ENCODE measurements at places on chromosomes 3 and 15. TPM values are rescaled to one million over a fixed set of nuclear protein-coding genes. Genes with fewer than 3 reads are reported as not detected.

- DNase-seq: no peak
These were observed 88.3 kb upstream of the CTNNB1 start for GRCh38 chr3:41111011-41111410.

DNA sequence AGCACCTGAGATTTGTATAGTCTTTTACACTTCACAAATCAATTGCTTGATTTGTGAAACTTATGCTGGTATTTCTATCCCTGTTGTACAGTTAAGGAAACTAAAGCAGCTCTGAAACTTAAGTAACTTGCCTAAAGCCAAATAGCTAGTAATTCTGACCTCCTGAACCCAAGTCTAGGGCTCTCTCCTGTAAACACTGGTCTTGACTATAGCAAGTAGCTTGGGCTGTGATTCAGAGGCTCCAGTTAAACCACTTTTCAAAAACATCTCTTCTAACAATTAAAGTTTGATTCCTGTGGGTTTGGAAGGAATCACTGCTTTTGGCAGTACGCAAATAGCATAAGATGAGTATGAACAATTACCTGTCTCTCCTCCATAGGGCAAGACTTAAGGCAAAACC is 18.5 kb upstream of the CMTM8 start:
- no peak for DNase-seq

- no peak for DNase-seq
These were observed 221.1 kb upstream of the TLE3 start for GRCh38 chr15:70318594-70319465.

Gene RTP3
- total RNA-seq: not detected

- DNase-seq: no peak
These were observed 187.9 kb upstream of the LPP start for GRCh38 chr3:187966096-187966495.

- peak; percentile 68 for DNase-seq
These were observed 383.0 kb downstream of the TBL1XR1 start for GRCh38 chr3:176814285-176814684.

DNA sequence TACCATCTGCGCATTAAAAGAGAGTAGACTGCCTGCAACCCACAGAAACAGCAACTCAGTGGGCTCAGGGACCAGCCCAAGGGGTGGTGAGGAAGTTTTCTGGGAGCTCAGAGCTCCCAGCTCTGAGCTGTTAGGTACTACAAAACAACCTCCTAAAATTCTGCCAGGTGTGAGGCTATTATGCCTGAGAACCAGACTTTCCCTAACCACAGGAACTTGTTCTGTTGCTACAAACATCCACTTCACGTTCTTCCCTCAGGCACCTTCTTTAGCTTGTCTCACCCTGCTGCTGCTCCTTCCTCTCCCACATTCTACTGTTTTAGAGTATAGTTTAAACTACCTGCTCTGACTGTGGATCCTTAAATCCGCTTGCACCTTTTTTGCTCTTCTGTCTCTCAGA is 399.4 kb downstream of the ROBO1 start:
- no peak for DNase-seq

Gene PAK6
- 10.1 TPM for total RNA-seq

GRCh38 chr15:27993996-27994780 is 104.9 kb downstream of the OCA2 start:
- no peak for DNase-seq

Gene BCHE
- total RNA-seq: 5.5 TPM

DNA sequence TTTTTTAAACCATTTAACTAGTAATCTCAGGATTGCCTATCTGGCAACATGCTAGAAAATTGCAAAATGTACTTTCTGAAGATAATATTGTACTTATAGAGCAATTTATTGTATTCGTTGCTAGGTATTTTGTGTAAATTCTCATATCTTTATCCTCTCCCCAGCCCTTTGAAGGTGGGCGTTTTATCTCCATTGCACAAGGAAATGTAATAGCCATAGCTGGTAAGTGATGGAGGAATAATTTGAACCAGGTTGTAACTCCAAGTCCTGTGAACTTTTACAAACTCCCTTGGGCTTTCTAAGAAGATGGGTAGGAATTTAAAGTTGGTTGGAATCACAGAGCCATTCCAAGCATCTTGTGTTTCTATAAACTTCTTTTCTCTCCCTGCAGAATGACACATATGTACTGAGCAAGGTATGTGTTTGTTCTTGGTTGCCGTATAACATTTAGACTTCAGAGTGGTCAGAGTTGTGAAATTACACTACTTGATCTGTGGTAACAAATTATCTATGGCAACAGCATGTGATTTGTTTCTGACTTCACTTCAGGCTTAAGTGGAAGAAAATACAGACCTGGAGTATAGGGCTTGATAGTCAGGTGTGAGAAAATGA is 170.9 kb downstream of the AKAP13 start:
- DNase-seq: no peak

Gene CEP97
- total RNA-seq: 7.3 TPM

DNA sequence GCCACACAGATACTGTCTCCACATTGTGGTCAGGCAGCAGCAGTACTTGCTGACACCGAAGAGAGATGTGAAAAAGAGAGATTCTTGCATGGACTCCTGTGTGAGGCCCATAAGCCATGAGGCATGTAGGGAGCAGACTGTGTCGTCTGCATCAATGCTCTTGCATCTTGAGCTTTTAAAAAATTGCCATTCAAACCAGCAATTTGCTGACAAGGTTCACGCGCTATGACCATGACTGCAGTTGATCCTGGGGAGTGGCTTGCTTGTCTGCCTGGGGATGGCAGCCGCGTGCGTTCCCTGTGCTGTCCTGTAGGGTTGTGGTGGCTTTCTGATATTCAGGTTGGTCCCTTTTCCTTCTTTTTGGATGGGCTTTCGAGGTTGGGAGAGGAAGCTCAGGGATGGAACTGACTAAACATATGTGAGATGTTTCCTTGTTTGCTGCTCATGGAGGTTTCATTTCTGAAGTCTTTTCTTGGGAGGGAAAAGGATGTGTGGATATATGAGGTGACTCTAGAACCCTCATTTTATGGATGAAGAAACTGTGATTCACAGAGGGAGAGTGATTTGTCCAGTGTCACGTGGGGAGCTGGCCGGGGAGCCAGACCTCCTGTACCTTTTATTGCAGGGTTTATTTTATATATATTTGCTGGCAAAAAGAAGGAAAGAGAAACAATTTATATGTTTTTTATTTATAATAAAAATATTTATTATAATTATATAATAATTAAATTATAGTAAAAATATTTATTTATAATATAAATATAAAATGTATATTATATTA is 48.6 kb downstream of the LPP start:
- DNase-seq: no peak

DNA sequence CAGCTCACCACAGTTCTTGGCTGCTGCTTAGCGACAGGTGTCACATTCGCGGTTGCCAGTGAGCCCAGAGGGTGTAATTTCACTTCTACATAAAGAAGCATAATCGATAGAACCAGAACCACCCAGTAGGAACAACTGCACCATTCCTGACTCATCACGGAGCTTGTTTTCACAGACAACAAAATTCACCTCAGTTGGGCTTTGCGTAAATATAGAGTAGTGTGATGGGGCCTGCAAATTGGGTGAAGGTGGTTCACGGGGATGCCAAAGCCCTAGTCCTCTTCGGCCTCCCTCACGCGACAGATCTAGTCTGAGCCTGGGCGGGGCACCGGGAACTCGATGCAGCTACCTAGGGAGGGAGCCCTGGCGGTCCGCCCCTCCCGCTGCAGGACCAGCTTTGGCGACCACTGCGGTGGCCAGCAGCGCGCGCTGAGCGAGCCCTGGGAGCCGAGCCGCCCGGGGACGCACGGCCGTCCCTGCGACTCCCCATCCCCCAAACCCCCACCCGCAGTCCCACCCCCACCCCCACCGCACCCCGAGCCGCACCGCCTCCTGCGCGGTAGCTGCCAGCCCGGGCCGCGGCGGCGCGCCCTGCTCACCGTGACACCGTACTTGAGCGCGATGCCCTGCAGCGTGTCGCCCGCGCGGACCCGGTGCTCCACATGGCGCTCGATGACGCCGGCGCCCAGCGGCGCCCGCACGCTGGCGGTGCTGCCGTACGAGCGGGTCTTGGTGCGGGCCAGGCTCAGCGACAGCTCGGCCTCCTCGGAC is 519 bp downstream of the LYSMD2 start:
- DNase-seq: peak; percentile 79

- no peak for DNase-seq
These were observed 29.6 kb downstream of the SLC6A1 start for GRCh38 chr3:11022115-11022514.

Gene ZNF770
- total RNA-seq: 45.3 TPM

- DNase-seq: no peak
These were observed 78.1 kb upstream of the EOMES start for GRCh38 chr3:27800261-27800660.

GRCh38 chr3:14412831-14413380 is 10.5 kb downstream of the SLC6A6 start:
- DNase-seq: no peak

- no peak for DNase-seq
These were observed 39.8 kb downstream of the CCDC33 start for GRCh38 chr15:74275957-74276356.

DNA sequence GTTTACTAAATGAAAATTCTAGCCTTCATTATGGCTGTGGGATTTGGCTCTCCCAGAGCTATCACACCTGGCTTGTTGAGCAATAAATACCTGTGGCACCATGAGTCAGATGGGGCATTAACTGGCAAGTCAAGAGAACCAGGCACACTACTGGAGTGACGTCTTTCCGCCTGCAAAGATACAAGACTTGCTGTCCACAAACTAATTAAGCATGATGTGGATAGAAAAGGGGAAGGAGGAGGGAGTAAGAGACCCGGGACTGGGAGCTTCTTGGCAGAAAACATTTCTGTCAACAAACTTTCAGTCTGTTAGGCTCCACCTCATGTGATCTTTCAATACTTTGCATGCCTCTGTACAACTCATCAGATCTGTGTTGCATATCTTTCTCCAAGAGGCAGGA is 56.5 kb downstream of the CLDN1 start:
- no peak for DNase-seq

DNA sequence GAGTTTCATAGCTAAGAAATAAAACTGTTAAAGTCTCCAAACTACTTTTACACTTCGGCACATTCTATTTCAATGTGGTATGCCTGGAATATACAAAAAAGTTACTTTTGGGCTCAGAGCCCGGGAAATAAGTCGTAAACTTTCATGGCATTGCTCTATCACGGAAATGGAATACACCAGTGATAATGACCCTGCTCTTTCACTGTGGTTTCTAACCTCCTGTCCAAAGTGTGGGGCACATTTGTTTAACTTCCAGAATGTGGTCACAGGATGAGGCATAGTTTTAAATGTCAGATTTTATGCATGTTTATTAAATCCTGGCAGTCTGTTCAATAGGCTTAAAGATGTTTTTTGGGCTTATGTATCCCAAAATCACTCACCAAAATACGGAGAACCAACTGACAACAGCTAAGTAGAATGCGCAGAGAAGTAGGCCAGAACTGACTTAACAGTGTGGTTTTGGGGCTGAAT is 5.1 kb downstream of the CXCR6 start:
- no peak for DNase-seq

DNA sequence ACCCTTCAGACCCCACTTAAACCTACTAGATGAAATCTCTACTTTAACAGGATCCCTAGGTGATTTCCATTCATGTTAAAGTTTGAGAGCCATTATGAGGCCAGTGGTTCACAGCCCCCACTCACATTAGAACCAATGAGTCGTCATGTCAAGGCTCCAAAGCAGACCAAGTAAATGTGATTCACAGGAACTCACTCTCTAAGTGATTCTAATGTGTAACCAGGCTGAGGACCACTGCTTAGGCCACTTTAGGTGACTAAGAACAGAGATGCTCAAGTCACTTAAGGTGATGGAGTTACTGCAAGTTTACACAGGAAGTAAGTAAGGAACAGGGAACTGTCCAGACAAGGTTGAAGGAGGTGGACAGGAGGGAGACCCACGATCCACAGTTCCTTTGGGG is 7.7 kb downstream of the GALNT15 start:
- no peak for DNase-seq

Gene NRROS
- 3.1 TPM for total RNA-seq

GRCh38 chr3:98784666-98785600 is 21.8 kb downstream of the ST3GAL6 start:
- no peak for DNase-seq

- no peak for DNase-seq
These were observed 29.9 kb downstream of the CRABP1 start for GRCh38 chr15:78370013-78370412.

- DNase-seq: no peak
These were observed 147.6 kb downstream of the TIGIT start for GRCh38 chr3:114441386-114441785.

DNA sequence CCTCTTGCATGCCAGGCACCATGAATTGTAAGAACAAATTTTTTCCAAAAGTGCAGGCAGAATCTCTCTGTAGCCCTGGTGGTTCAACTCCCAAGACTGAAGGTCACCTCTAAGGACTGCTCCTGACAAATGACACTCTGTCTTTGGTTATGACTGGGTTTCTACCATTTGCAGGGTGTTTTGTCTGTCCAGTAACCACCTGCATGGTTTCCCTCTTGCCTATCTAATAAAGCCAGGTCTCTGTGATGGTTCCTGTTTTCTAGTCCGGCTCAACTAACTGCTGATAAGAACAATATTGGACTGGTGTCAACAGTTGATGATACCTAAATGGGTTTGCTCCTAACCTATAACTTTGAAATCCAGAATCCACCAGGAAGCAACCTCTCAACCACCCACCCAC is 43.7 kb downstream of the ATP8B4 start:
- DNase-seq: no peak

GRCh38 chr3:177196008-177196455 is 1.2 kb downstream of the TBL1XR1 start:
- no peak for DNase-seq

Gene REC114
- 0.60 TPM for total RNA-seq

Gene KBTBD13
- 8.4 TPM for total RNA-seq

DNA sequence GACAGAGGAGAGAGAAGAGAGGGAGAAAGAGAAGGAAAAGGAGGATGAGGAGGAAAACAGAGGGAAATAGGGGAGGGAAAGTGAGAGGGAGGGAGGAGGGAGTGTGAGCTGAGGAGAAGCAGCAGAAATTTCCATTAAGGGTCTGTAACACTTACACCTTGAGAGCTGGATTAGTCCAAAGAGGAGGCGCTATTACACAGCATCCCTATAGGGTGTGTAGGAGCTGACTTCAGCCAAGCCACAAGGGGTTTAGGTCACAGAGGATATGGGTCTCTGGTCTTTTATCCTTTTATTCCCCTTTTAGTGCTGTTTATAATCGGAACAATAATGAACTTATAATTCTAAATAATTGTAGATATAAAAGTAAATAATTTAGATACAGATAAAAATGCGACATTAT is 230.4 kb downstream of the GABRG3 start:
- no peak for DNase-seq

Gene RLBP1
- total RNA-seq: not detected

DNA sequence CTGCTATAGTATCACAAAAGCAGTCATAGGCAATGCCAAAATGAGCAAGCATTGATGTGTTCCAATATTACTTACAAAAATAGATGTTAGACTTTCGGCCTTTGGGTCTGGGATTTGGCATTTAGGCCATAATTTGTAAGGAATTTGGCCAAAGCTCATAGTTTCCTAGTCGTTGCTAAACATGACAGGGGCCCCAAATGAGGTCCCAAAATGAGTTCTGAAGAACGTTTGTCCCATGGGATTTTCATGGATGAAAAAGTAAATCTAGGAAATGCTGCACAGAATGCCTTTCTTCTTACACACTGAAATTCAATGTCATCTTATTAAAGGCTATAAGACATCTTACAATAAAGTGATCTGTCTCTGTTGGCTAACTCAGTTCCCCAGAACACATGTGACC is 456.0 kb downstream of the CNTN4 start:
- DNase-seq: no peak
